ENCODE measurements at places on chromosomes 1 and 21. TPM values are rescaled to one million over a fixed set of nuclear protein-coding genes. Genes with fewer than 3 reads are reported as not detected.
A peak's percentile ranks its signal among the peaks of the same experiment; 100 is the strongest.

GRCh38 chr1:230337266-230337665 is 88.9 kb downstream of the PGBD5 start:
- no peak for DNase-seq

DNA sequence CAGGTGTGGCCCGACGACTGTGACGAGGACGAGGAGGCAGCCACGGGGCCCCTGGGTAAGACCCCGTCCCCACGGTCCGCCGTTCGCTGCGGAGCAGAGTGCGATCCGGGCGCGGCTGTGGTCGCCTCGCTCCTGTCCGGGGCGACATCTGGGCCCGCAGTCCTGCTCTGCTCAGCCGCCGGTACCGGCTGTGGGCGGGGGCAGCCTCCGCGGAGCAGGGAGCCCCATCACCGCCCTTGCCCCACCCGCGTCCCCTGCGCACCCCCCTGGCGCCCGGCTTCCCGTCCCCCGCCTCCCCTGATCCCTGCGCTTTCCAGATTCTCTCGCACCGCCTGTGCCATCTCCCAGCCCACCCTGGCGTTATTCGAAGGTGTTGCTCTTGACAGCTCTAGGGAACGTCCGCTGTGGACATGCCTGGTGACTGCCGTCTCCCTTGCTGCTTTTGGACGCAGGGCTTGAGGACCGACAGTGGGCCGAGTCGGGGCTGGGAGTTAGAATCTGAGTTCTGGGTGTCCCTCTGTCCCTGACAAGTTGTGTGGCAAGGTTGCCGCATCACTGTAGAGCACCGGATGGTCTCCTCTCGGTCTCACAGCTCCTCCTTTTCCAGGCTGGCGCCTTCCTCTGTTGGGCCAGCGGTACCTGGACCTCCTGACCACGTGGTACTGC is 596 bp downstream of the TOR3A start:
- peak; percentile 47 for DNase-seq

GRCh38 chr1:207922554-207922953 is 11.6 kb upstream of the CD34 start:
- no peak for DNase-seq

GRCh38 chr1:224256640-224257039 is 73.3 kb downstream of the NVL start:
- DNase-seq: no peak

DNA sequence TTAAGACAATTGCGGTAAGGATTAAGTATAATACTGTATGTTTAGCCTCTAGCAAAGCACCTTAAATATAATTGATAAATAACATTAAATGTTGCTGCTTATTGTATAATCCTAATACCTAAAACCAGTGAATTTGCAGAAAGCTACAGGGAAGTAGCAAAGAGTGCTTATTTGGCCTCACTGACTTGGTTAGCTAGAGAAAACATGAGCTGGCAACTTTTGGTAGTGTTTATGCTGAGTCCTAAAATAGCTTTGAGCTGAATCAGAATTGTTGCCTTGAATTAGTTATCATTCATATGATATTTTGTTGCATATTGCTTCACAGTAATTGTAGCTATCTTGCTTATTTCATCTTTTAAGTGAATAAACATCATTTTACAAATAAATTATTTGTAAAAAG is 3.5 kb downstream of the TRIM67 start:
- no peak for DNase-seq

GRCh38 chr1:225688345-225688744 is 35.4 kb upstream of the ENAH start:
- no peak for DNase-seq

DNA sequence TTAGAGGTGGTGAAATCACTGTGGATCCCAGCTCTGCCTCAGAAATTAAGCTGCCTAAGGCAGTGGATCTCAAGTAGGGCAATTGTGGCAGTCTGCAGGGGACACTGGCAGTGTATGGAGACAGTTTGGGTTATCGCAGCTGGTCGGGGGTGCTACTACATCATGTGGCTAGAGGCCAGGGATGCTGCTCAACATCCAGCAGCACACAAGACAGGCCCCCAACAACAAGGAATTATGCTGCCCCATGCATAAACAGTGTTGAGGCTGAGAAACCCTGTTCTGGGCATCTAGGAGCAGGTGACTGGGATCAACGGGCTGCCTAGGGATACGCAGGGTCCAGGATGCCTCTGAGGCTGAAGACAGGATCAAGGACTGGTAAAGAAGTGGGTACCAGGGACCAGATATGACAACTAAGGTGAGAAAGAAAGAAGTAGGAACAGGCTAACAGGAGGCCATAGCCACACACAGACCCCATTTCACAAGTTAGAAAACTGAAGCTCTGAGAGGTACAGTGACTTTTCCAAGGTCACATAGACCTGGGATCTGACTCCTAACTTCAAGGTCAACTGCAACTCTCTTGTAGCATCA is 8.7 kb downstream of the BATF3 start:
- DNase-seq: no peak

Gene TNNI3K
- not detected for total RNA-seq

Gene RGS8
- total RNA-seq: not detected
